Colonic mucosa (tissue), 4 donors: ENCODE measurements at places on chromosomes 1 and 21.

- no peak for DNase-seq
Measured at GRCh38 chr1:174839211-174839610, 160.5 kb upstream of the CACYBP start.

- DNase-seq = no peak
Measured at GRCh38 chr1:93556291-93556690, 108.4 kb downstream of the FNBP1L start.

DNA sequence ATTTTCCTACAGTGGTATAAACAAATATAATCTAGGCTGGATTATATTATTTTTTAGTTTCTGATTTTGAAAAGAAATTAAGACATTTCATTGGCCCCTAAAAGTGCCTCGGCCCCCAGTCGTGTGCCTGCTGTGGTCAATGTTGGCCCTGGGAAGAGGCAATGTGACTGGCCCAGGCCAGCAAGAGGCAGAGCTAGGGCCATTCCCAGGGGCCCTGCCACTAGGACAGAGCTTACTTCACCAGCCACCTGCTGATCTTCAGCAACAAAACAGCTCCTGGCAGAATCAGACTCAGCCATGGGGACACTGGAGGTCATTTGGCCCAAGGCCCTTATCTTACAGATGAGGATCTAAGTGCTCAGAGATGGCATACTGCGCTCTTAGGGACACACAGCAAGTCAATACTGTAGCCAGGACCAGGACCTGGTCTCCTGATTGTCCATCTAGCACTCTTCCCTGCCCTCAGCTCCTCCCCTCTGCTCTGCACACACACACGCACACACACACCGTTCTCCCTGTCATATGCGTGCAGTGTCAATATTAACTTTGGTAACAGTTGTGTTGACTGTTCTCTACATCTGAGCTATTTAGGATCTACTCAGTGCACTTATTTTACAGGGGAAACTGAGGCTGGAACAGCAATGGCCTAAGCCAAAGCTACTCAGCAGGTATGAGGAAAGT is 16.6 kb upstream of the KLHDC7A start:
- DNase-seq = peak; percentile 41

DNA sequence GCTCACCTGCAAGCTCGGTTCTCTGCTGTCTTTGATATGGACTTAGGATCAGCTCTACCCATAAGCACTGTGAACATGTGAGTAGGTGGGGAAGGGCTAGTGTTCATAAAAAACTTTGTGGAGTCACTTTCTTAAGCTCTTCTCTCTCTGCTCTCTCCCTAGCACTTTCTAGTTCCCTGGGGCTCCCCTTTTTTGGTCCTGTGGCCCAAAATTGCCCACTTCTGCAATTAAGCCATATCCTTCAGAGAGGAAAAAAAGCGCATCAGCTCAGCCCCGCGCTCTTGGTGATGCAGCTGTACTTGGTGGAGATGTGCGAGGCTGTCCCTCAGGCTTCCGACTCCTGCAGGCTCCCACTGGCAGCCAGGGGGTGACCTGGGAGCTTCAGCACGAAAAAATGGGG is 23.4 kb downstream of the CCSAP start:
- DNase-seq = no peak

GRCh38 chr1:84929581-84929980 is 36.6 kb upstream of the LPAR3 start:
- no peak for DNase-seq

DNA sequence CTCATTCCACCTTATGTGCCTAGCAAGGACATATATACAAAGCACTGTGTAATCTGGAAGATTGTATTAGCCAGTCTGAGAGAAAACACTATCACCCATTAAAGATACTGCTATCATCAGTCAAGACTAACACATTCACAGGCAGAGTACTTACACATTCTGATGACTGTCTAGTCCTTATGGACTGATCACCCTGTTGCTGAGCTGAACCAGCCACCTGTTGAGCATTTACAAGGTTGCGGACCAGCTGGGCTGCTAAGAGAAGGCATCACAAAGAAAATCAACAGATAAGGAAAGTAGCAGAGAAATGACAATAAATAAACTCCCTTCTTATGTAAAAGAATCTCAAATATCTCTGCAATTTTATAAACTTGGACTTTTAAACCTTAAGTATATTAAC is 30.8 kb downstream of the PRPF38A start:
- DNase-seq = no peak

GRCh38 chr1:197269053-197269452 is 1.0 kb downstream of the CRB1 start:
- DNase-seq = no peak

DNA sequence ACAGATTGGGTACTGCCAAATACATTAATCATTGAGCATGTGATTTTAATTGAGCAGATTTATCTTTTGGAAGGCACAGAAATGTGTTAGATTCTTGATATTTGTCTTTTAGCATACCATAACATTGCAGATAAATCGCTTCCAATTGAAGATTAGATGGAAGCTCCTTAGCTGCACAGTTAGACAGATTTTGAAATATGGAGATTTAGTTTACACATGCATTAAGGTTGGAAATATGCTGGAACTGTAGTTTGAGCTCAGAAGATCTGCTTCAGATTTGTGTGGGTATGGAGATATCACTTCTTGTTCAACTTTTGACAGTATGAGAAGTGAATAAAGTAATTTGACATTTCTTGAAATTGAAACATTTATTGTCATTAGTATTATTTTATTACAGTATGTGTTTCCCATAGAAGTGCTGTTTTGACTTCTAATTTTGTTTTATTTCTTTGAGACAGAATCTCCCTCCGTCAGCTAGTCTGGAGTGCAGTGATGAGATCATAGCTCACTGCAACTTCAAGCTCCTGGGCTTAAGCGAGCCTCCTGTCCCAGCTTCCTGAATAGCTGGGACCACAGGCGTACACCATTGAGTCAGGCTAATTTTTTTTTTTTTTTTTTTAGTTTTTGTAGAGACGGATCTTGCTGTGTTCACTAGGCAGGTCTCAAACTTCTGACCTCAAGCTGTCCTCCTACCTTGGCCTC is 29.1 kb downstream of the THRAP3 start:
- no peak for DNase-seq

GRCh38 chr1:229336345-229336744 is 6.5 kb downstream of the CCSAP start:
- no peak for DNase-seq

DNA sequence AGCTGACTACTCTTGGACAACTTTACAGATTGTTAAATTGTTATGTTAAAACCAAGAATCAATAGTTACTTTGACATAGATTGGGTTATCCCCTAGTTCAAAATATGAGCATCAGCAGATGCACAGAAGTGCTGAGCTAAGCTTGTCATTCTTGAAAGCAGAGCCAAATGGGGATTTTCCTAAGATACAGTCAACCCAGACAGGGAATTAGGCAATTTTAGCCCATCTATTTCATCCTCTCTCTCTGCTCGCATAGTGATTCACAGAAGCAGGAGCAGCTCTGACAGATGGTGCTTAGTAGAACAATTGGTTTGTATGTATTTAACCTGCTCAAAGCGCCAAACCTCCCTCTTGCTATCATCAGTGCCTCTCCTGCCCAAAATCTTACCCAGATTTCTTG is 27.9 kb upstream of the PRRC2C start:
- no peak for DNase-seq

DNA sequence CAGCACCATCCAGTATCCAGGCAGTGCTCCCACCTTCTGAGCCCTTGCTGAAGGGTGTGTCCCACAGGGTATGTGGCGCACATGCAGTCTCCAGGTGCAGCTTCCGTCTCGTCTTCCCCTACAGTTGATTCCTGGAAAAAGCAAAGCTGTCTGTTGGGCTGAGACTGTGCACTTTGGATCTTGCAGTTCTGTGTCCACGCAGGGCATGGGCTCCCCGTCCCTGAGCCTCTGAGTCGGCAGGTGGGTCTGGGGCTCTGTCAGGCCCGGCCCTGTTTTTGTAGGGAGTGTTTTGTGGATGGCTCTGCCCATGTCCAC is 32.8 kb downstream of the SNAP47 start:
- peak; percentile 53 for DNase-seq

DNA sequence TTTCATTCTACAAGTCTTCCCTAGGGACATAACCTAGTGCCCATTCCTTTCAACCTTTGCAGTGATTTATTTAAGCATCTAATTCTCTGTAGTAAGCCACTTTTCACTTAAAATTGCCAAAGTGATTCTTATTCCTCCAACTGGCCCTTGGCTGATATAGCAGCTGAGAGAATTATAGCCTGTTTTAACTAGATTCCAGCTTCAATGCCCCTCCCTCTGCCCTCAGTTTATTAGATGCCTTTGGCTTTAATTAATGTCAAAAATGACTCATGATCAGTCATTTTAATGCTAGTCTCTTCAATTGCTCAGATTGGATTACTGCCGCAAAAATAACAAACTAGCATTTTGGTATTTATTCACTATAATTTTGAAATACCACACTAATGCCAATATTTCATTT is 145.4 kb upstream of the KCTD3 start:
- DNase-seq = no peak

- DNase-seq = no peak
Measured at GRCh38 chr1:244053831-244054230, 2.7 kb downstream of the ZBTB18 start.

GRCh38 chr1:155706139-155706538 is 17.2 kb downstream of the DAP3 start:
- DNase-seq = no peak

DNA sequence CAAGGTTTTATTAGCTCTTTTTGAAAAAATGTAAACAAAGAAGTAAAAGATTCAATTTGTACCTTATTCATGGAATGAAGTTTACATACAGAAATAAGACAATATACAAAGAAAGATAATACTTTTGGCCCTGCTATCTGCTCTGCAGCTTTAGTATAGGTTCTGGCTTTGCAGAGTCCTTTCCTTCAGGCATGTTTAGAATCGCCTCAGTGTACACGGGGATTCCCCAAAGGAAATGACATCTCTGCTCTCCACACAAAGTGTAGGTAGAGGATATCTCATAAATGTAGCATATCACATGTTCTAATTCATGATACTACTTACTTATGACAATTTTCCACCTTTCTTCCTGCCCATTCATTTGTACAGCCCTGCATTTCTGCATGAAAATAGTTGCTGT is 222.6 kb upstream of the DPYD start:
- DNase-seq = no peak

- DNase-seq = no peak
Measured at GRCh38 chr1:95183952-95184351, 50.1 kb upstream of the RWDD3 start.

DNA sequence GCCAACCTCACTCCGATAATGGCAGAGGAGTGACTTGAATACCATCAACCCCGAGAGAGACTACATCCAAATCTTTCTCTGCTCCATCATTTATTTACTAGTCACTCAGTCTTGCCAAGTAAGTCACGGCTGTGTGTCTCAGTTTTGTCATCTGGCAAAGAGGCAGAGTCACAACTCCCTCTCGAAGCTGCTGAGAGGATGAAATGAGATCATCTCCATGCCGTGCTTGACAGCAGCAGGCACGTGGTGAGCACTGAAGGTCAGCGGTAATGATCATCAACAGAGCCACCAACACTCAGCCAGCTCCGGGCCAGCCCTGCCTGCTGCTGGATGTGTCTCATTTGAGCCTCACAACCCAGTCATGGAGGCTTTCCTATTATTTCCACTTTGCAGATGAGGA is 19.9 kb downstream of the ALDH4A1 start:
- no peak for DNase-seq

DNA sequence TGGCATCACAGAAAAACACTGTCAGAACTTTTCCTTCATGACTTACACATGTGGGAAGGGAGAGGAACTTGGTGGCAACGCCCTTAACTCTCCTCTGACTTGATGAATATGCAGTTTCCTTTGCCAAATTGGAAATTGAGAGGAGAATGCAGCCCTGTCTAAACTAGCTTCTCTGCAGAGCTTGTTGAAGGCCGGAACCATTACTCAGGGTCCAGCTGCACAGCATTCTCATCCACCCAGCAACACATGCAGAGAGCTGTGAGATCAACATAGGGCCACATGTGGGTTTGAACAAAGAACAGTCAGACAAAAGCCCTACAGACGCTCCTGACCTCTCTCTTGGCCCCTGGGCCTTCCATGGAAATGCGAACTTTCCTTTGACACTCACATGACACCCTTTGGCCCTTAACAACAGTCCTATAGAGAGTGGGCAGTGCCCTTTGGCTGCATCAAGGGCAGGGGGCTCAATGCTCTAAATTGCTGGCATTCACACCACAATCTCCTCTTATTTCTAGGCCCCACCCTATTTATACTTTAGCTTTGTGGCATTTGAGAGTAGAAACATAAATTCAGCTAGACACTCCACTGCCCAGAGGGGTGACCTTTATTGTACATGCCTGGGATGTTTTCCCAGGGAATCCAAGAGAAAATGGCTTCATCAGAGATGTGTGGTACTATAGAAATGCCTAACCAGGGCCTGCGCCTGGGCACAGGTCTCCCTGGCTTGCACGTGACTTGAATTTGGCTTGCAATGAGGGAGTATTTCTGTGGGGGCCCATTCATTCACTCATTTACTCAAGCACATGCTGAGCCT is 64.4 kb downstream of the CDC7 start:
- DNase-seq = no peak

DNA sequence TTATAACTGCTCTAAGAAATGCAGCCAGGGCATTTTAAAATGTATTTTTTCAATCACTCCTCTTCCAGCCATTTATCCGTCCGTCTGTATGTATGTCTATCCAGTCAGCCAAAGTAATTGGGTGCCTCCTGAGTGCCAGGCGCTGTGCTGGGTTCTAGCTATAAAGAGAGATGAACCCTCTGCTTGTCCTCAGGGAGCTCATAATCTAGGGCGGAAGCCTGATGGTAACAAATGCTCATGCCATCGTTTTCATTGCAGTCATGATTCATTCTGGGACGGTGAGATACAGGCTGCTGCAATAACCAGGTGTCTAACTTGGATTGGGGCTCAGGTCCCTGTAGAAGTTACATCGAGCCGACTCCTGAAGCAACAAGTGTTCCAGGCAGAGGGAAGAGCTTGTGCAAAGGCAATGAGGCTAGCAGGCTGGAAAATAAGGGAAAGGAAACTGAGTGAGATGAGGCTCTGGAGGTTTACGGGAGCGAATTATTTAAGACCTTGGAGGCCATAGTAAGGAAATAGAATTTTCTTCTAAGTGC is 11.6 kb downstream of the IFI6 start:
- DNase-seq = no peak

GRCh38 chr1:30413606-30414005 is 309.8 kb downstream of the MATN1 start:
- DNase-seq = no peak

DNA sequence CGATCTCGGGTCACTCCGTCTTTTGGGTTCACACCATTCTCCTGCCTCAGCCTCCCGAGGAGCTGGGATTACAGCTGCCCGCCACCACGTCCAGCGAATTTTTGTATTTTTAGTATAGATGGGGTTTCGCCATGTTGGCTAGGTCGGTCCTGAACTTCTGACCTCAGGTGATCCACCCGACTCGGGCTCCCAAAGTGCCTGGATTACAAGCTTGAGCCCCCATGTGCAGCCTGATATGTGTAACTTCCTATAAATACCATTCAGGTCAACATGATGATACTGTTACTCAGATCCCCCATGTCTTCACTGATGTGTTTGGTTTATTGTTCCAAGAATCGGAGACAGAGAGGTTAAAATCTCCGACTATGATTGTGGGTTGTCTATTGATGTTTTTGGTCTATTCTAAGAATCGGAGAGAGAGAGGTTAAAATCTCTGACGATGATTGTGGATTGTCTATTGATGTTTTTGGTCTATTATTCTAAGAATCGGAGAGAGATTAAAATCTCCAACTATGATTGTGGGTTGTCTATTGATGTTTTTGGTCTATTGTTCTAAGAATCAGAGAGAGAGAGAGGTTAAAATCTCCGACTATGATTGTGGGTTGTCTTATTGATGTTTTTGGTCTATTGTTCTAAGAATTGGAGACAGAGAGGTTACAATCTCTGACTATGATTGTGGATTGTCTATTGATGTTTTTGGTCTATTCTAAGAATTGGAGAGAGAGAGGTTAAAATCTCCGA is 17.0 kb downstream of the C1orf159 start:
- no peak for DNase-seq

- DNase-seq = no peak
Measured at GRCh38 chr1:50418600-50419109, 4.6 kb downstream of the DMRTA2 start.
